ENCODE measurements at places on chromosomes 6 and 20.

- no peak for DNase-seq
Measured at GRCh38 chr6:87498048-87498447, 25.3 kb downstream of the SLC35A1 start.

GRCh38 chr6:6998194-6998569 lies 109.6 kb upstream of the RREB1 start:
- DNase-seq: peak; percentile 40

- no peak for DNase-seq
Measured at GRCh38 chr6:139742671-139743070, 368.2 kb upstream of the CITED2 start.

DNA sequence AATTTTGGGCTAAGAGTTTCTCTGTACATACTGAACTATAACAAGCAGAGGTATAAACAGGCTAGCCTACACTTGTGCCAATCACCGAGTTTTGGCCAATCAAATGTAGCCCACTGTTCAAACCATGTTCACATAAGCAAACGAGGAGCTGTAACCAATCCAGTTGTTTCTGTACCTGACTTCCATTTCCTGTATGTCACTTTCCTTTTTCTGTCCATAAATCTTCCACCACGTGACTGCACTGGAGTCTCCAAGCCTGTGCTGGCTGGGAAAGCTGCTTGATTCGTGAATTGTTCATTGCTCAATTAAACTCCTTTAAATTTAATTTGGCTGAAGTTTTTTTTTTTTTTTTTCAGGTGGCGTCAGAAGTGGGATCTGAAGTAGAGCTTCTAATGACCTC lies 332.9 kb downstream of the RNF144B start:
- DNase-seq: no peak

- DNase-seq: no peak
Measured at GRCh38 chr6:113819169-113819830, 37.8 kb upstream of the MARCKS start.

DNA sequence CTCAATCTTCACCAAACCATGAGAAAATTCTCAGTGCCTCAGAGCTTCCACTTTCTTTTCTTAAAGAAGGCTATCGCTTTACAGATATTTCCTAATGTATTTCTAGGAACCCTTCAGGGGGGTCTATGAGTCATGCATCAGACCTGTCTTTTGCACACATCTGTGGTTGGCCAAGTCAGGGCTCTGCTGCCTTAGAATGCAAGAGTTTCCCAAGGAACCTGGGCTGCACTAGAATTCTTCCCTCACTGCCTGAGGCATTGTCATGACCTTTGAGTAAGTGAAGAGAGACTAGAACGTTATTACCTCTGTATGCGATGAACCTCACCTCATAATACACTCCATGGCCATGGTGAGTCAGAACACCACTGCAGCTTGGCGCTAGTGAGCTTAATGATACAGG lies 365.0 kb upstream of the ID4 start:
- no peak for DNase-seq

Data from NCI-H524 (cell line).